ENCODE measurements at places on chromosomes 6 and 20.

GRCh38 chr6:91786474-91787184 is 1199.8 kb upstream of the MAP3K7 start:
- DNase-seq: no peak

GRCh38 chr20:53878262-53879047 is 191.9 kb downstream of the BCAS1 start:
- no peak for DNase-seq

DNA sequence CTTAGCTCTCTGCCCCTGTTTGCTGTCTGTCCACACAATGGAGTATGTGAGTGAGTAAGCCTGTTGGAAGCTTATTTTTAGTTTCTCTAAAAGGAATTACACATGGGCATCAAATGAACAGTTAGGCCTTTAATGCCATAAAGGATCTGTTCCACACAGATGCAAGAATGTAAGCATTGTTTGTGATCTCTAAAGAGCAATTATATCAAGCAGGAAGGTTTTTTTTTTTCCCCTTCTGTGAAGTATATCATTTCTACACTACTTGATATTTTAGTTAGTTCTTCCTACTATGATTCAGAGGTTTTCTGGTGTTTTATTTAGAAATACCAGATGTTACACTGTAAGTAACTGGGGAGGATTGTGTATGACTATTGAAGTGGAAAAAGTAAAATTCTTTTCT is 627.5 kb downstream of the COL12A1 start:
- DNase-seq: no peak

DNA sequence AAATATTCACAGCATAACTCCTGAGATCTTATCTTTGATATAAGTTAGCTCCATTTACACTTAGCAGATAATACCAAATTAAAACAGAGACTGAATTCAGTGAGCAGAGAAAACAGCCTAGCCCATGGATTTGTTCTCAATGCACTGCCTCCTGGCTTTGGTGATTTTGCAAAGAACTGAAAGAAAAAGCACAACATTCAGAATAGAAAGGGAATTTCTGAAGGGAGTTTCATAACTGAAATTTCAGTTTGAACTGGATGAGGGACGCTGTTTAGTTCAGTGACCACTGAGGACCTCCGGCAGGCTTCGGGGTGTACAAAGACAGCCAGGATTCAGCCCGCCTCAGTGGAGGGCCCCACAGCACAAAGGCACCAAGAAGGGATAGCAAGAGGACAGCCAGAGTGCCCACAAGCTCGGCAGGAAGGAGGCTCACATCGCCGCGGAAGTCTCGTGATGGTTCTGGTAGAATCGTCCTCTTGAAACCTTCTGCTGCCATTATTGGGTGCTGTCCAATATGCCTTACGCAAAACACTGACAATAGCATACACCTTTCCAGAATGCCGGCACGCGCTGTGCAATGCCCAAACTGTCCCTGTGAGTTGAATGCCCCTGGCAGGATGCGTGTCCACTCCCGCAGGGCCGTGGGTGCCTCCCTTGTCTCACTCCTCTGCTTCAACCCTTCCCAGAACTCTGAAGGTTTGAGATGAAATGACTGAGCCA is 9.7 kb upstream of the IRF4 start:
- DNase-seq: no peak

DNA sequence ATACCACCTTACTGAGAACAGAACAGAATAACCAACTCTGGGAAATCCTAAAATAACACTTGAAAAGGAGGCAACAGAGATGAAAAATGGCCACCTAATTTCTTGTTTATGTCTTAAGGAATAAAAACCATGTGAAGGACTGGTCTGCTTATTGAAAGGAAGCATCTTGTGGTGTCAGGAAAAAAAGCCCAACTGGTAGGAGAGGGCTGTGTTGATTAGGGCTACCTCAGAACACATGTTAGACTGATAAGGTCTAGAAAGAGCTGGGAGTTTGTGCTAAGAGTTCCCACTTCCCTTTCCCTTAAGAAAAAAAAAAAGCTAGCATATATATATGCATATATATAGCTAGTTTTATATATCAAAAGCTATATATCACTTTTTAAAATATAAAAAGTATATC is 425.3 kb upstream of the BTBD3 start:
- DNase-seq: no peak

All from stimulated activated CD4-positive, alpha-beta T cell treated with anti-CD3 and anti-CD28 coated beads, TNF-alpha, amount 100 ng/mL, for 1 hour (primary cell).